CD4-positive, alpha-beta T cell treated with Interleukin-10 for 1 hour (primary cell): ENCODE measurements at places on chromosomes 3 and 15.
A peak's percentile ranks its signal among the peaks of the same experiment; 100 is the strongest.

- DNase-seq: no peak
Measured at GRCh38 chr3:115960799-115961198, 337.5 kb downstream of the GAP43 start.

GRCh38 chr3:102536456-102536855 is 101.6 kb downstream of the ZPLD1 start:
- DNase-seq: peak; percentile 36

GRCh38 chr15:77507911-77508310 is 87.2 kb downstream of the HMG20A start:
- no peak for DNase-seq

GRCh38 chr15:52359722-52360121 is 64.1 kb upstream of the MYO5C start:
- no peak for DNase-seq

- DNase-seq: no peak
Measured at GRCh38 chr15:40253167-40253790, 14.4 kb downstream of the PAK6 start.

- DNase-seq: no peak
Measured at GRCh38 chr3:14231998-14232501, 53.4 kb downstream of the LSM3 start.

DNA sequence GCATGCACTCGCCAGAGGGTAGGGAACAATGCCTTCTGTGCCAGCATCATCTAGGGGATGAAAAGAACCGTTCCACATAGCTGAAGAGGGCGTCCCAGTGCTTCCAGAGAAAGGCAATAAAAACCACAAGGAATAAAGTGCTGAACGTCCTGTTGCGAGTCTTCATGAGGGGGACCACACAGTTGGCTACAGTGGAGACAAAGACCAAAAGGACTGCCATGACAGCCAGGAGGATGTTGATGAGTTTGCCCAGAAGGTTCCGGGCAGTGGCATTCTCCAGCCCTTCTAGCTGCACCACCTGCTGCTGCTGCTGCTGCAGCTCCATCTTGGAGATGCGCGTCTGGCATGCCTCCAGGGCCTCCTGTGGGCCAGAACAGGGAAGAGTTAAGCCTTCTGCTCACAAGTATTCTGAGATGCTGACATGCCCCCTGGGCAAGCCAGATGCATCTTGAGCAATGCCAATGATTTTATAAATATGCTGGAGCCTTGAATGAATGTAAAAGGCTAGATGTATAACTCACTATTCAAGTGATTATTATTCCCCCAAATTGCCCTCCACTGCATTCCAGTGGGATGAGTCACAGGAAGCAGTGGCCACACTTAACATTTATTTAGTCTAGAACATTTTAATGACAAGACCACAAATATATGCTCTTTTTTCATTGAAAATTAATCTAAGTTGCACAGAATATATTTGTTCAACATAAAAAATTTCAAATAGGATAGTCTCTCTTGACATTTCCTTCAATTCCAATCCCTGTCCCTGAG is 45.1 kb upstream of the PLXND1 start:
- no peak for DNase-seq

GRCh38 chr3:67526246-67526645 is 128.2 kb downstream of the SUCLG2 start:
- no peak for DNase-seq

DNA sequence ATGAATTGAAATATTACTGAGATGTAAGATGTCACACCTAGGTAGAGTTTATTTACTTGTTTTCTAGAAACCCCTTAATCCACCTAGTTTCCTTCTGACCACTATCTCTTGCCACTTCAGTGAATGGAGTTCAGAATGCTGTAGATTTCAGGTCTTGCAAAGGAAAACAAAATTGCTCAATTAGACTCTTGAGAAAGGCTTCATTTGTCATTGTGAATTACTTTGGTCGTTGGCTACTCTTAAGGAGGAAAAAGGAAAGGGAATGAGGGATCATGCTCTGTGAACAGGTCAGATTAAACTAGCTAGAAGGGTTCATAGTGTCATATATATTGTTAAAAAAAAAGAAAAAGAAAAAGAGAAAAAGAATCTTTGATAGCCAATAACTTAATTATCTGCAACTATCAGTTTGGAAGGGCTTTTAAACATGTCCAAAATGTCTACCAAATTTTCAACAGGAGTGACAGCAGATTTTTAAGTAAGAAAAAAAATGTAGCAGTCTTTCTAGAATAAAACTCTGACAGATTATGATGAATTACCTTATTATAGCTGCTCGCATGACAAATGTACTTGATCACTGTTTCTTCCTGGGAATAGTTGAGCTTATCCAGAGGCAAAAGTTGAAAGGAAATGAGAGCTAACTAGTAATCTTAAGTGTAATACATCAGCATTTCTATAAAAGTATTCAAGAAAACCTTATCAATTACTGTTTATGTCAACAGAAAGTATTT is 543.5 kb downstream of the CADM2 start:
- no peak for DNase-seq

- DNase-seq: no peak
Measured at GRCh38 chr3:57949344-57949743, 58.9 kb upstream of the FLNB start.

DNA sequence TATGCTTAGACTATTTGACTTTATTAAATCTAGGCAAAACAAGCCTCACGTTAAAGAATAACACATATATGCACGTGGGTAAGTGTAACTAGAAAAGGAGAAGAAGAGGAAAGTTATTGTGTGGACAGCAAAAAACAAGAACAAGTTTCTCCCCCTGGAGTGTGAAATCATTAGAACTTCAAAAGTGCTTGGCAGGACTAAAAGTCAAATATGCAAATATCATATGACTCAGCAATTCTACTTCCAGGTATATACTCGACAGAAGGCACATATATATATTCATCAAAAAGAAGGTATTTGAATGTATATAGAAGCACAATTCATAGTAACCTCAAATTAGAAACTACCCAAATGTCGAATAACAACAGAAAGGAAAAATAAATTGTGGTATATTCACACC is 68.9 kb upstream of the STXBP5L start:
- no peak for DNase-seq

DNA sequence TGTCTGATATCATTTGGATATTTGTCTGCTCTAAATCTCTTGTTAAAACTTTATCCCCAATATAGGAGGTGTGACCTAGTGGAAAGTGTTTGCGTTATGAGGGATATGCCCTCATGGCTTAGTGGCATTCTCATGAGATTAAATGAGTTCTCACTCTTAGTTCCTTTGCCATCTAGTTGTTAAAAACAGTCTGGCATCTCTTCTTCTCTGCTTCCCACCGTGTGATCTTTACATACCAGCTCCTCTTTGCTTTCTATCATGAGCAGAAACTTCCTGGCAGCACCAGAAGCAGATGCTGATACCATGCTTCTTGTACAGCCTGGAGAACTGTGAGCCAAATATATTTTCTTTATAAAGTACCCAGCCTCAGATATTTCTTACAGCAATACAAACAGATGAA is 33.0 kb downstream of the NLGN1 start:
- no peak for DNase-seq

- no peak for DNase-seq
Measured at GRCh38 chr3:71780430-71780829, 4.5 kb downstream of the PROK2 start.

DNA sequence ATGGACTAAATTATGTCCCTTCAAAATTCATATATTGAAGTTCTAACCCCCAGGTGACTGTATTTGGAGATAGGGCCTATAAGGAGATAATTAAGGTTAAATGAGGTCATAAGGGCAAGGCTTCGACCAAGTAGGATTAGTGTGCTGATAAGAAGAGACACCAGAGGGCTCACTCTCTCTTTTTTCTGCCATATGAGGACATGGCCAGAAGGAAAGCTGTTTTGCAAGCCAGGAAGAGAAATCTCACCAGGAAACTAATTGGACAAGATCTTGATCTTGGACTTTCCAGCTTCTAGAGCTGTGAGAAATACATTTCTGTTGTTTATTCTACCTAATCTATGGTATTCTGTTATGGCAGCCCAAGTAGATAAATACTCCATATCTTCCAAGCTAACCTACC is 503.6 kb upstream of the NAALADL2 start:
- no peak for DNase-seq
